ENCODE measurements at places on chromosomes 4 and X.

GRCh38 chr4:99696801-99697200 is 39.2 kb upstream of the C4orf54 start:
- no peak for DNase-seq

GRCh38 chrX:96436105-96436504 is 248.5 kb upstream of the DIAPH2 start:
- DNase-seq = no peak

DNA sequence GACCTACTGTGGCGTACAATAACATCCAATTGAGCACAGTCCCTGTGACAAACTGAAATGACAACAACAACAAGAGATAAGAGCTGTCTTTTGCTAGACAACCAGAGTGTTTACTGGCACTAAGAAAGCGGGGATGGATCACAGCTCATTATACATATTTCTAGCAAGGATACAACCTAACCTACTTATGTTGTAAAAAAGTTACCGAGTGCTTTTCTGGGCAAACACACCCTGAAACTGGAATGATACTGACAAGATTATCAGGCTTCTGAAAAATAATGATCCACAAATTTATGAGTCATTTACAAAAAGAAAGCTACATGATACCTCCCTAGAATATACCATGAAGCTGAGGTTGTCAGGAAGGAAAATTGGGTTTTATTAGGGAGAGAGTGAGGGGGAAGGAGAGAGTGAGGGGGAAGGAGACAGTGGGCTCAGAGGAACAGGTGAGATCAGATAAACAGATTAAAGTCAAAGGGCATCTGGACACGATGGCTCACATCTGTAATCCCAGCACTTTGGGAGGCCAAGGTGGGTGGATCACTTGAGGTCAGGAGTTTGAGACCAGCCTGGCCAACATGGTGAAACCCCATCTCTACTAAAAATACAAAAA is 20.3 kb downstream of the TBC1D9 start:
- no peak for DNase-seq

GRCh38 chrX:618761-619450 is 11.7 kb upstream of the SHOX start:
- DNase-seq = no peak

DNA sequence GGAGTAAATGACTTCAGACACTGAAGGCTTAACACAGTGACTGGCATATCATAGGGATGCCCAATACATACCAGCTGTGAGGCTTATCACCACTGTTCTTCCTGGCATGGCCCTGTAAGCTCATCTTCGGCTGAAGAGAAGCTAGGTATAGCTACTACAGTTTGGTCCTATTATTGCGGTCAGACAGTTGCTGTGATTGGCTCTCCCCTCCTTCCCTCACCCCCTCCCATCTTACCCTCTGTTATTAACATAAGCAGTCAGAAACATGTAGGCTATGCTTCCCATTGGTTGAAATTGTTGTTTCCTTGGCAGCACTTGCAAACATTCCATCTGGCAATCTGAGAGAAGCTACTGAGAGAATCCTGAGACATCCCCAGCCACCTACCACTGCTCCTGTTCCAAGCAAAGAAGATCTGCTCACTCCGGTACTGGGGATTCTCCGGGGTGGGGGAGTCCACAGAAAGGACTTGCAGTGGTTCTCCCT is at the start of gene AKAP14:
Gene AKAP14 (plus strand): TSS at position 51 of the 484 bp plus-strand sequence. CDS start 7,331 bp downstream, outside the sequence.
- no peak for DNase-seq

GRCh38 chr4:47862297-47862696 is 24.4 kb upstream of the CORIN start:
- DNase-seq = no peak

- no peak for DNase-seq
Measured at GRCh38 chr4:77153006-77153405, 4.0 kb upstream of the CCNG2 start.

GRCh38 chrX:22203186-22203585 is 69.5 kb upstream of the CBLL2 start:
- no peak for DNase-seq

GRCh38 chr4:2364654-2365053 is 53.8 kb downstream of the ZFYVE28 start:
- DNase-seq = no peak

- DNase-seq = no peak
Measured at GRCh38 chr4:140719022-140719421, 37.2 kb downstream of the TBC1D9 start.

- no peak for DNase-seq
Measured at GRCh38 chr4:76216975-76217814, 3.6 kb upstream of the SCARB2 start.

GRCh38 chr4:73450398-73451004 is 14.5 kb downstream of the AFP start:
- DNase-seq = peak; percentile 80

GRCh38 chr4:8221985-8222384 is 22.9 kb downstream of the SH3TC1 start:
- DNase-seq = no peak

- no peak for DNase-seq
Measured at GRCh38 chr4:173009129-173009823, 159.3 kb upstream of the GALNT7 start.

Data from COR-L47 (cell line).